ENCODE measurements at places on chromosomes 13 and 19. TPM values are rescaled to one million over a fixed set of nuclear protein-coding genes. Genes with fewer than 3 reads are reported as not detected.

DNA sequence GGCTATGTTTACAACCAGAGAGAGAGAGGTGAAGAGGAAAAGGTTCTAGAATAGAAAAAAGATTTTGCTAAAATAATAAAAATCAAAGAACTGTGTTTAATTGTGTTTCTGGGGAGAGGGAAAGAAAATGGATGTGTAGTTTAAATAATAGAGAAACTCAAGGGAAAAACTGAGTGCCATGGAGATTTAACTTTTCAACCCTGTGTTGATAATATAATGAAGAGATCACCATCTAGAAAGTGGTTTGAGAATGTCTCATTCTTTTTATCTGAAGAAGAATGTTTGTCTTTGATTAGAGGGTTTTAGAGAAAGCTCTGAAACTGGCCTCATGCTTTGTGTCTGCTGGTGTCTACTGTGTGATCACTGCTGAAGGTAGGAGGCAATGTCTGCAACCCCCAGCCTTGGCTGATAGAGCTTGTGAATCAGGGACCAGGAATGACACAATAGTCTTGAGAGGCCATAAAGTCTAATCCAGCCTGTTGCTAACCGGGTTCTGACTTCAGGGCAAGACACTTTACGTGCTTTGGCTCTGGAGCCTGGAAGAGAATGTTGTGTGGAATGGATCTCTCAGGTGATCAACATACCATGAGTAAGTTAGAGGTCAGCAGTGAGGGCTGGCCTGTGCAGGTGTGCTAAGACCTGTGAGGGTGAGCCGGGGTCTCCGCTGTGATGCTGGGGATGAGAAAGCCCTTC lies 5.4 kb downstream of the COL4A2 start:
- DNase-seq, result peak; percentile 41

DNA sequence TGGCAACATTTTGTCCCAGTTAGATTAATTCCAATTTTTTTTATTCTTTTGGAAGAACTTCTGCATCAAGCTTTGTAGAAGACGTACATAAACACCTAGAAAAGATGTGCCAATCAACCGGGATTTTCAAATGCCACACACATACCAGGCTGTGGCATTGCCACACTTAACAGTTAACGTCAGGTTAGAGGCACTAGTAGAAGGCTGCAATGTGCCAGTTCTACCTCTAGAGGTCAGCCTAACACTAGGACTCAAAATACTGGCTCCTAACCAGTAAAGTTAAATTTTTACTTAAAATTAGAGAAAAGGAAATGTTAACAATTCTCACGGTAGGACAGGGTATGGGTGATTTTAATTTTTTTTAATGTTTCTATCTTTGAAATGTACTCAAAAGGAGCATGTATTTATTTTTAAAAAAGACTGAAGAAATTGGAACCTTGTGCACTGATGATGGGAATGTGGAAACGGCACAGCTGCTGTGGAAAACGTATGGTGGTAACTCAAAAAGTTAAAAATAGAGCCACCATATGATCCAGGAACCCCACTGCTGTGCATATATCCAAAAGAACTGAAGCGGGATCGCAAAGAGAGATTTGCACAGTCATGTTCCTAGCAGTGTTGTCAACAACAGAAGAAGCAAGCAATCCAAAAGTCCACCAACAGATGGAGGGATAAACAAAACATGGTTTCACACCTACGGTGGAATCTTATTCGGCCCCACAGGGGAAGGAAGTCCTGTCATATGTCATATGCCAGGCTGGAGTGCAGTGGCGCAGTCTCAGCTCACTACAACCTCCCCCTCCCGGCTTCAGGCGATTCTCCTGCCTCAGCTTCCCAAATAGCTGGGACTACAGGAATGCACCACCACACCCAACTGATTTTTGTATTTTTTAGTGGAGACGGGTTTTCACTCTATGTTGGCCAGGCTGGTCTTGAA lies 30.3 kb downstream of the CRYL1 start:
- DNase-seq, result peak; percentile 56

- DNase-seq, result no peak
These were observed 94.0 kb upstream of the SLC15A1 start for GRCh38 chr13:98846521-98846920.

DNA sequence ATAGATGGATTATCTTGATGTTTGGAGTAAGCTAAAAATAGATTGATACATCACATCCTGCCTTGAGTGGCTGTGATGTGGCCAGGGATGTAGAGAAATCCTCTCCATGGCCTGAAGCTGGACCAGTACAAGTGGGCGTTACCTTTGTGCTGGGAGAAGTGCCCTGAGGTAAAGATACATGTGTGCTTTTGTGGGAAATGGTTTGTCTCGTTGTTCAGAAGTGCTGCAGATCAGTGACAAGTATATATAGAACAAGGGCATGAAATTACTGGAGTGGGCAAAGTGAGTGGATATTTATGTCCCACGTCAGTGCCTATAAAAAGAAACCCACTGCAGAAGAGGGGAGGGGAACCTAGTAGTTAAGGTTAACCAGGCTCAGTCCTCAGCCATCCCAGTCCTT lies 12.2 kb upstream of the ZNF304 start:
- DNase-seq, result no peak

DNA sequence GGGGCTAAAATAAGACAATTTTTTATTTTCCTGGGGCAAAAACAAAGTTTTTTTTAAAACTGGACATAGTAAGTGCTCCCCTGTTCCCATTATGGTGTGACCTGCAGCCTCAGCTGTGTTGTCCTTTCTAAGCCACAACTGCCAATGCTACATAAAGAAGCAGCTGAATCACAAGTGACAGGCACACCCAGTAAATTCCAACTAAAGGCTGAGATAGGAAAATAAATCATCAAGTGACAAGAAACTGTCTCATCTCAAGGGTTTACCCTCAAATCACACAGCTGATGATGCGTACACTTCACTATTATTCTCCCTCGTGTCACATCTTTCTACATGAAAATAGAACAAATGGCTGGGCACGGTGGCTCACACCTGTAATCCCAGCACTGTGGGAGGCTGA lies 28.7 kb downstream of the STK24 start:
- DNase-seq, result no peak

- DNase-seq, result no peak
These were observed 34.1 kb downstream of the NFIX start for GRCh38 chr19:13029301-13029880.

DNA sequence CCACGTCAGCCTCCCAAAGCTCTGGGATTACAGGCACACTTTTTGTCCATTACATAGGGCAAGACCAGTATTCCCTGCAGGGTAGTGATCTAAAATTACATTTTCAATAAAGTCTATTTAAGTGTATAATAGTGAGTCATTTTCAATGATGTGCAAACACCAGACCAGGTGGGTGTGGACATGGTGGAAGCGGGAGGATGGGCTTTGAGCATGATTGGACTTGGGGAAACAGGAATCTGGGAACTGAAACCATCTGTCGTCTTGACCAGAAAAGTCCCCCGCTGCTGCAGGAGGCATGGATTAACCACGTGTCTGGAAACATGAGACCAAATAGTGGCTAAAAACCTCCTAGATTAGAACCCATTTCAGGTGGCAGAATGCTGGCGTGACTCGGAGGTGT lies 4.9 kb downstream of the FXYD3 start:
- peak; percentile 98 for DNase-seq

GRCh38 chr13:106633321-106633720 lies 65.4 kb upstream of the ARGLU1 start:
- DNase-seq, result no peak

GRCh38 chr13:78478183-78478582 lies 125.2 kb downstream of the POU4F1 start:
- no peak for DNase-seq

DNA sequence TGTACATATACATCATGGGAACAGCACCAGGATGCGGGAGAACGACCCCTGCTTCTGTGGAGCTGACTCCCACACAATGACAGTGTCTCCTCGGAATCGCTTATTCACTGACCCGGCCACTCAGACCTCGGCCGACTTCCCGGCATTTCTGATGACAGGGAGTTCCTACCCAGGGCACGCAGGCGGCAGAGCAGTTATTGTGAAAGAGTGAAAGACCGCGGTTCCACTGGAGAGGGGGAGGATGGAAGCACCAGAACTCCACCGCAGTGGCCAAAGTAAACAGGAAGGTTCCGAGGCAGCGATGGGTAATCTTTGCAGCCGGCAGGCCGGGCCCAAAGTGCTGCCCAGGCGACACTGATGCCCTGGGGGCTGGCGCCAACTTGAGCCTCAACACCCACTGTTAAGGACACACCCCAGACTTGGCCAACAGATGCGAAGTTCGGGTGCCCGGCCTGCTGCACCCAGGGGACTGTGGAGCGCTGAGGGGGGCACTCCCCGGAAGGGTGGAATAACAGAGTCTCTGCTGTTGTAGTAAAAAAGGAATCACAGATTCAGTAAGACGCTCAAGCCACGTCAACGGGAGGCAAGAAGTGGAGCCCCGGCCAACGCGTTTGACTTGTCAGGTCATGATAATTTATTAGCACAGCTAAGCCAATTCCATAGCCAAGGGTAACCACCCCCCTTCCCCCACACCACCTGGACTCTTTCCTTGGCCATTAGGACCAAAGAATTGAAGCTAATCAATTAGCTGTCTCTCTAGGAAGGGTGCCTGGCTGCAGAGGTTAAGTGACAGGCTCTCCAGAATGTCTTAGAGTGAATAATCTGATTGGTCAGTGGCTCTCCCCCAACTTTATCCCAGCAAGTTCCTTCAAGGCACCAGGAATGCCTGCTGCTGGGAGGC lies 5.8 kb downstream of the MLLT1 start:
- peak; percentile 83 for DNase-seq

DNA sequence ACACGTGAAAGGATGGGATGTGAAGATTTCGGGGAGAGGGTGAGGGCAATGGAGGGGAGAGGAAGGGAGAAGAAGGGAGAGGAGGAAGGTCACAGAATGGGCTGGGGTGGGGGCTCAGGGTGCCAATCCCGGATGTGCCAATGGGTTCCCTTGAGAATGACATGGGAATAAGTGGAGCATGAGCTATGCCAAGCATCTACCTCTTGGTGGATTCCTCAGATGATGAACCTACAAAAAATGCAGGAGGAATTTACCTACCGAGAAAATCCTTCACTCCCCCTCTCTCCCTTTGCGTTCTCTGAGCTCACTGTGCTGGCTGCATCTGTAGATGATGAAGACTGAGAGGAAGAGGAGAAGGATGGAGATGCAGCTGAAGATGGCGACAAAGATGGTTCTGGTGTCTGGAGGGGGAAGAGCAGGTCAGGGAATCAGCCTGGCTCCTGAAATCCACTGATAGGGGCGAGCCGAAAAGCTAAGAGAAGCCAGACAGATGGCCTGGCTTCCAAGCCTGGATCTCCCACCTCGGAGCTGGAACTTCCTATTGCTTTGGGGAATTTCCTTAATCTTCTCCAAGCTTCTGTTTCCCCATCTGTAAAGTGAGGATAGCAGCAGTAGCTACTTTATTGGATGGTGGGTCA lies 21.6 kb downstream of the VSTM1 start:
- no peak for DNase-seq

DNA sequence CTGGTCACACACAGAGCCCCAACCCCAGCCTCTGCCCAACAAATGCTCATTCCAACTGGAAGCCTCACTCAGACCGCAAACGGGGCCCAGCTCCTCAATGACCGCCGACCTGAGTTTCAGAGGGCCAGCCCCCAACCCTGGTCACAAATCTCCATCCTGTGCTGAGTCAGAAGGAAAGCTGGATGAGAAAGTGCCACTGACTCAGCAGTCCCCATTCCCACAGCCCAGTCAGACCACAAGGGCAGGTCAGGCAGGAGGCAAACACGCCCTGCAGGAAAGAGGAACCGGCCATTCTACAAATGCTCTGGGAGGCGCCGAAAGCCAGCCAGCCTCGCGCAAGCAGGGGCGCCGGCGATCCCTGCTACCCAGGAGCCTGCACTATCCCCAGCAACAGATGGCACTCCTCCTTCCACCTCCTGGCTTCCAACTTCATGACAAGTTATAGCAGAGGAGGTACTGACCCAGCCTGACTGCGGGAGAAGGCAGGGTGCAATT lies 14.1 kb upstream of the PRKD2 start:
- DNase-seq, result peak; percentile 93

DNA sequence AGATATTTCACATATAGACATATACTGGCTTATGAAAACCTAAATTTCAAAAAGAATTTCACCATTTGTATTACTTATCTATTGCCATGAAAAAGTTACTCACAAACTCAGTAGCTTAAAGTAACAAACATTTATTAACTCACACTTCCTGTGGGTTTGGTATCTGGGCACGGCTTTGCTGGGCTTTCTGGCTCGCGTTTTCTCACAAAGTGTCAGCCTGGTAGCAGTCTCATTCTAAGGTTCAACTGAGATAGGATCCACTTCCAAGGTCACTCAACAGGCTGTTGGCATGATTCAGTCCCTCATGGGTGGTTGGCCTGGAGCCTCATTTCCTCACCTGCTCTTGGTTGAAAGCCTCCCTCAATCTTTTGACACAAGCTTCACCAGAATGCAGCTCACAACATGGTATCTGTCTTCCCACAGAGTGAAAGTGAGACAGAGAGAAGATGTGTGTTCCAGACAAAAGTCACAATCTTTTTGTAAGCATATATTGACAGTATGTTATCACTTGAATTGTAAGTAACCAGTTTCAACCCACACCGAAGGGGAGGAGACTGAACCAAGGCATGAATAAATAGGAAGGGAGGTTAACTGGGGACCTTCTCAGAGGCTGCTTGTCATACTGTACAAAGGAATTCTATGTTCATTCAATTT lies 1065.8 kb upstream of the SPRY2 start:
- no peak for DNase-seq

DNA sequence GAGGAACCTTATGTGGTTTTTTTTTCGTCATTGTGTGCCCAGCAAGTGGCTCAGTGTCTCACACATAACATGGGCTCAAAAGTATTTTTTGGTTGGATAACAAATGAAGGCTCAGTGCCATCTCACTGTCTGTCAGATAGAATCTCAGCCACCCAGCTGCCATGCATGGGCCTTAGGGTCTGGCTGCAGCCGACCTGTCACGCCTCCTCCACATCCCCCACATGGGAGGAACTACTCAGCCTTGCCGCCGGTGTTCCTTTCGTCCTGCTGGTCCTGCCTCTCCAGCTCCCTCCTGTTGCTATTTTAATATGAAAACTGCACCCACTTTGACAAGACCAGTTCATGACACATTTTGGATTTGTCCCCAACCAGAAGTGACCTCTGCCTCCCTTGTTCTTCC lies 121.2 kb downstream of the SHISA2 start:
- no peak for DNase-seq

DNA sequence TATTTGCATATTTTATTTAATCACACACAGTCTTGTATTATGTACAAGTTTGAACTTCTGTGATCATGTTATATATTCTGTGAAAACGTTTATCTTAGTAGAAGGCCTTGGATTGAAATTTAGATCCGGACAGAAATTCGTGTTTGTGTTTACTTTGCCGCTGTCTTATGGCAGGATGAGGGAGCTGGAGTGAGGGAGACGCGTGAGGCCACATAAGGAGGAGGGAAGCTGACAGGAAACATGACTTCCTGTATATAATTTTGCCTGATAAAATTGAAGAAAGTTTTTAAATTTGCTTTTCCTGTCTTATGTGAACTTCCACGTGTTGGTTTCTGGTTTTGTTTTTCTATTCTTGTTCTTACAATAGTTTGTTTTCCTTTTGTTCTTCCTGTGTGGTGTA lies 200.2 kb downstream of the MTUS2 start:
- no peak for DNase-seq

- DNase-seq, result no peak
These were observed 99.6 kb downstream of the PAN3 start for GRCh38 chr13:28237944-28238343.

The PSG11 gene
- not detected for polyA plus RNA-seq

The ONECUT3 gene
- polyA plus RNA-seq, result 0.01 TPM

The KLK1 gene
- polyA plus RNA-seq, result 0.63 TPM

The OR7D2 gene
- polyA plus RNA-seq, result not detected

The ILF3 gene
- 139 TPM for polyA plus RNA-seq

The DPRX gene
- not detected for polyA plus RNA-seq

The CEACAM16 gene
- polyA plus RNA-seq, result not detected

The HCST gene
- polyA plus RNA-seq, result 0.19 TPM
